Ammon's horn (tissue), 1 donor: ENCODE measurements at places on chromosomes 2 and 18.

DNA sequence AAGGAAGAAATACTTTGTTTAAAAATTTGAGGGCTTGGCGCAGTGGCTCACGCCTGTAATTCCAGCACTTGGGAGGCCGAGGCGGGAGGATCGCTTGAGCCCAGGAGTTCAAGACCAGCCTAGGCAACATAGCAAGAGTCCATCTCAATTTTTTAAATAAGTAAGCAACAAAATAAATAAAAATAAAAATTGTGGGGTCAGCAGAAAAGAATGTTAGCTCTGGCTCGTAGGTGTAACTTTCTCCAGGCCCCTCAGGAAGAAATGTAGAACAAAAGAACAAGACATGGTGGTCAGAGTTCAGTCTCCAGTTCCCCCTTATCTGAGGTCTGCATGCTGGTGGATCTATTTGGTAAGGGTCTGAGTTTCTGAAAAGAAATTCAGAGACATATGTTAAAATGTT lies 20.4 kb upstream of the PDCL3 start:
- no peak for DNase-seq

DNA sequence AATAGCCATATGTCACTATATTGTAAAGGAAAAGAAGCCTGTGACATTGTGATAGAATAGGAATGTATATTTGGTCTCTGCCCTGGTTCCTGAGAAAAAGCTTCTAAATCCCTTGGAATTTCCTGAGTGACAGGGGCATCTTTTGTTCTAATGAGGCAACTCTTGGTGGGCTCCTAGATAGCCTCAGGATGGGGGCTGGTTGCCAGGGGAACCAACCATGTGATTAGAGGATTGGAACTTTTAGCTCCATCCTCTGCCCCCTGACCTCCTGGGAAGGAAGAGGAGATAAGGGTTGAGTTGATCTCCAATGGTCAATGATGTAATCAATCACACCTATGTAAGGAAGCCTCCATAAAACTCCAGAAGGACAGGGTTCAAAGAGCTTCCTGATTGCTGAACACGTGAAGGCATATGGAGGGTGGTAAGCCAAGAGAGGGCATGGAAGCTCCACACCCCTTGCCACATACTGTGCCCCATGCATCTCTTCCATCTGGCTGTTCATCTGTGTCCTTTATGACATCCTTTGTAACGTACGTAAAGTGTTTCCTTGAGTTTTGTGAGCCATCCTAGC lies 2.9 kb upstream of the ME2 start:
- no peak for DNase-seq

DNA sequence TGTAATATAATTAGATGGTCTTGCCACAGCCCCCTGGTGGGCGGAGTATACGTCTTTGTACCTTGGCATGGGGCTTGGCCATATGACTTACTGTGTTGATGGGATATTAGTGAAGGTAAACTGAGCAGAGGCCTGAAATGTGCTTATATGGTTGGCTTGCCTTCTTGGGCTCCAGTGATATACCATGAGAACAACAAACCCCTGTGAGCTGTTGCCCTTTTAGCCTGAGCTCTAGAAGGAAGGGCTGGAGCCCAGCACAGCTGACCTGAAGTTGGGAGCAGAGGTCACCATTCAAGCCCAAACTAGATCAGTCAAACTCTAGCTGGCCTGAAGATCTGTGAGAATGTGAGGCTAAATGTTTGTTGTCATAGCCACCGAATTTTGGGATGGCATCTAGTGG lies 75.2 kb upstream of the CD302 start:
- no peak for DNase-seq

- DNase-seq: no peak
Measured at GRCh38 chr18:75489493-75490190, 62.1 kb upstream of the SMIM21 start.

- no peak for DNase-seq
Measured at GRCh38 chr2:61334466-61334865, 136.4 kb downstream of the USP34 start.

DNA sequence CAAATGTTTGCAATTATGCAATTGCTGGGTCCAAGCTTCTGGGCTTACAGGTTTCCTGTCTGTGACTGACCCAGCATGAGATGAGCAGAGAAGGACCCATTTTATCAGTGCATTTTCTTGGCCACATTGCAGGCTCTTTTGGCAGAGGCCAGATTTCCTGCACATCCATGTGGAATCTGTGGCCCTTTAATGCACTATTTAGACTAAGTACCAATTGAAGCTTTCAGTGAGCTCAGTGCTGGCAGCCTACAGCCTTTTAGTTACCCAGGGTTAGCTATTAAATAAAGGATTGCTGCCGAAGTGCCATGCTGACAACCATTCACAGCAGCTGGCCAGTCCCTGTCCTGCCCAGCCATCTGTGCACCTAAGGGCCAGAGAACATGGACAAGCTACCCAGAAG lies 165.0 kb downstream of the ANKRD30B start:
- no peak for DNase-seq
